ENCODE measurements at places on chromosomes 12 and 14.

GRCh38 chr14:88470542-88471440 is 84.0 kb downstream of the PTPN21 start:
- no peak for DNase-seq

DNA sequence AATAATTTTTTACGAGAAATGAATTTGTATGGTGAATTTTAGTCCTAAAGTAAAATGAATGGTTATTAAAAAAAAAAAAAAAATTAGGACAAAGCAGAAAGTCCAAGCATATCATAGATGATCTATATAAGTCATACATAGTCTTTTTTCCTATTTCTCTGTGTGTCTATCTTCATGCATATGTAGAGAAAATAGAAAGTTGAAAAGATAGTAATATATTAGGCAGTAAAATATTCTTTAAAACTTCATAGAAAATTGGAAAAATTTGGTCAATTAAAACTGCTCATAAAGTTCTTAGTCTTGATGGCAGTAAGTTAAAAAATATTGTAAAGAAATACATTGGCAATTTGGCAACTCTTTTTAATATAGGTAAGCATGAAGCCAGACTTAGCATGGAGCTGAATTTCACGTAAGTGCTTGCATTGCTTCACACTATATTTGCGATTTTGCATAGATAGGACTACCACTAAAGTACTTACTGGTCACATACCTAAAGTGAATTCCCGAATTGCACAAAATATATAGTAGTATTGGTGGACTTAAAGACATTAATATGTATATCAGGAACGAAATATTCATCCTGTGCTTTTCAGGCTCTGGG is 303.8 kb downstream of the IPO8 start:
- DNase-seq, result no peak

GRCh38 chr14:55416866-55417265 is 5.2 kb upstream of the ATG14 start:
- no peak for DNase-seq

GRCh38 chr12:106086696-106087095 is 52.1 kb downstream of the NUAK1 start:
- no peak for DNase-seq

GRCh38 chr12:38144601-38145436 is 171.8 kb upstream of the ALG10B start:
- DNase-seq, result no peak

DNA sequence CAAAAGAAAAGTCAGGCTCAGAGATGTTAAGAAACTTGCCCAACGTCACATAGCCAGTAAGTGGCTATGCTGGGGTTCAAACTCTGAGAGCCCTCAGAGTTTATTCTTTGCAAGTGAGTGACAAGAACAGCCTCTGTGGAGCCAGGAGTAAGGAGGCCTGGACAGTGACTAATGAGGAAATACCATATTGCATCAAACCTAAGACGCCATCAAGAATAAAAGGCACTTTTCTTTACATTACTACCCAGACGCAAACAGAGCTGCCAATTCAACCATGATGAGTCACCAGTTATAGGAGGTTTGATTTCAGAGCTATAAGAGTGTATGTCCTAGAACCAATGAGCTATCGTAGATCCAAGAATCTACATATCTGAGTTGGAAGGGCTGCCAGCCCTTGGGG is 9.4 kb downstream of the TNFRSF1A start:
- DNase-seq, result no peak

Data from activated naive CD4-positive, alpha-beta T cell treated with Interleukin-2 at 50 U/mL for 16 hours (primary cell).